CD4-positive, alpha-beta T cell treated with Interleukin-10 for 1 hour (primary cell): ENCODE measurements at places on chromosomes 2 and 18.
A peak's percentile ranks its signal among the peaks of the same experiment; 100 is the strongest.

DNA sequence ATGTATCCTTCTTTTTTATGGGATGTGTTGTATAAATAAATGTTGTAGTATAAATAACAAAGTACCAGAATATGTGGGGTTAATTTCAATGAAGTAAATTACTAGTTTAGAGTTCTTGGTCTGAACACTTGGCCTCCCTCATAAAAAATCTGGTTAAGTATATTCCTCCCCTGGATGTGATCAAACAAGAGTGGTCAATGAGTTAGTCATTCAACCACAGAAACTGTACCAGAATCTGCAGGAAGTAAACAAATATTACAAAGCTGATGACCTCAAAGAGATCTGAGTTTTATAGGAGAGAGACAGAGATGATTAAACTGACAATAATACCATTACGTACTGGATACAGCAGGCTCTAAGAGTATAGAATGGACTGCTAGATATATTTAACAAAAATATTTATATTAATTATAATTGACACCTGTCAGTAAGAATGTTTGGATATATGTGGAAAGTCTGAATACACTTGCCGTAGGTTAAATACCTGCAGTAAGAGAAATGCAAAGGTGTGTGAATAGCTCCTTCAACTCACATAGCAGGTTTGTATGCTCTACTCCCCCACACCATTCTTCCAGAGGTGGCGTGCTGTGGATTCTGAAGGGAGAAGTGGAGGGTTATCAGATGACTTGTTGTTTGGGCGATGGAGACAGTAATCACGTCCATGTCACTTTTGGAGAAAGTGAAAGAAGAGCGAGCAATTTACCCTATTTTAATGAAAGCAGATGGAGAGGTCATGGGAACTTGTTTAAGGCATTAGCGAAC lies 108.3 kb upstream of the LRATD1 start:
- DNase-seq, result no peak

DNA sequence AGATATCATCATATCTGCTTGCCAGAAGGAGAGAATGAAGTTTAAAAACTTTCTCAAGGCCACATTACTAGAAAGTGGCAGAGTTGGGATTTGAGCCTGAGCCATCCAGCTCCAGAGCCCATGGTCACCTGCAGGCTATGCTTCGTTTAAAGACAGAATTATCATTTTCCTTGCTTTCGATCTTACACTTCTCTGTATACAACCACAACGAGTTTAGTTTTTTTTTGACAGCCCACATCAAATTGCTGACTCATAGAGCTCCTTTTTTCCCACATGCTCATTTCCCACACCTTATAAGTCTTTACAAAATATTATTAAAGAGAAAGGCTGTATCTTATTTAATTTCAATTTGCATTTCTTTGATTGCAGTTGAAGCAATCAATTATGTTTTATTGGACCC lies 6.5 kb downstream of the PLEK start:
- peak; percentile 43 for DNase-seq

- DNase-seq, result no peak
These were observed 62.6 kb upstream of the ASAP2 start for GRCh38 chr2:9144046-9144445.

DNA sequence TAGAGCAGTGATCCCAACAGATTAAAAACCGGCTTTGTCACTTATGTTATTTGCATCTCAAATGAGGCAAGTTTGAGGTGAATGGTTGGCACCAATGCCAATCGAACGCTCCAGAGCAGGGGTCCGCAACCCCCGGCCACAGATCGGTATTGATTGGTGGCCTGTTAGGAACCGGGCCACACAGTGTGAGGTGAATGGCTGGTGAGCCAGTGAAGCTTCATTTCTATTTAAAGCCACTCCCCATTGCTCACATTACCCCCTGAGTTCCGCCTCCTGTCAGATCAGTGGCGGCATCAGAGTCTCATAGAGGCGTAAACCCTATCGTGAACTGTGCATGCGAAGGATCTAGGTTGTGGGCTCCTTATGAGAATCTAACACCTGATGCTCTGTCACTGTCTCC lies 132.0 kb downstream of the TMEM182 start:
- DNase-seq, result no peak

GRCh38 chr2:189782221-189782671 lies 1.9 kb downstream of the ORMDL1 start:
- DNase-seq, result no peak

- no peak for DNase-seq
These were observed 23.3 kb downstream of the STAMBP start for GRCh38 chr2:73852020-73852419.
